ENCODE measurements at places on chromosomes 6 and 20. TPM values are rescaled to one million over a fixed set of nuclear protein-coding genes. Genes with fewer than 3 reads are reported as not detected.

ZSCAN23 gene
- 5.1 TPM for total RNA-seq

CALHM6 gene
- 0.33 TPM for total RNA-seq

RHAG gene
- total RNA-seq = not detected

SERPINB1 gene
- 19.3 TPM for total RNA-seq

EEF1A2 gene
- 1.7 TPM for total RNA-seq

SRSF12 gene
- total RNA-seq = 0.33 TPM

AIF1 gene
- not detected for total RNA-seq

PHACTR3 gene
- not detected for total RNA-seq

MEI4 gene
- total RNA-seq = not detected

RNF39 gene
- not detected for total RNA-seq

RUNX2 gene
- total RNA-seq = 2.1 TPM

LINC00237 gene
- total RNA-seq = not detected

MOG gene
- not detected for total RNA-seq

DEFB132 gene
- not detected for total RNA-seq

PTPRK gene
- total RNA-seq = 75.5 TPM

SLC26A8 gene
- total RNA-seq = not detected

SCP2D1 gene
- total RNA-seq = not detected

PI16 gene
- total RNA-seq = not detected

C6orf15 gene
- not detected for total RNA-seq

AVP gene
- total RNA-seq = not detected

ERVFRD-1 gene
- total RNA-seq = not detected

SNPH gene
- 18.5 TPM for total RNA-seq

IFT52 gene
- 38.8 TPM for total RNA-seq

NMBR gene
- total RNA-seq = under 0.01 TPM

GNMT gene
- not detected for total RNA-seq

GJA1 gene
- total RNA-seq = 209 TPM

MUC22 gene
- total RNA-seq = not detected

HDGFL1 gene
- not detected for total RNA-seq

SLC22A2 gene
- not detected for total RNA-seq

MCUR1 gene
- 7.4 TPM for total RNA-seq

KIF25 gene
- 0.26 TPM for total RNA-seq

SLC44A4 gene
- not detected for total RNA-seq

CYP39A1 gene
- 3.8 TPM for total RNA-seq

GTF2H4 gene
- 8.7 TPM for total RNA-seq

PHF1 gene
- total RNA-seq = 24.4 TPM

KIAA1586 gene
- 17.3 TPM for total RNA-seq

EHMT2 gene
- total RNA-seq = 63.7 TPM

ECT2L gene
- total RNA-seq = 0.17 TPM

STMN3 gene
- total RNA-seq = 16.4 TPM

BTN2A1 gene
- total RNA-seq = 14.9 TPM

HFE gene
- 6.4 TPM for total RNA-seq

RCAN2 gene
- 5.6 TPM for total RNA-seq

PSMB1 gene
- total RNA-seq = 227 TPM

LAMP5 gene
- total RNA-seq = 2.6 TPM

NRSN1 gene
- total RNA-seq = not detected

PRSS35 gene
- total RNA-seq = 6.8 TPM

KCNK5 gene
- under 0.01 TPM for total RNA-seq

EFCAB8 gene
- under 0.01 TPM for total RNA-seq

IPCEF1 gene
- 0.26 TPM for total RNA-seq

VWA7 gene
- total RNA-seq = under 0.01 TPM

DNAH8 gene
- under 0.01 TPM for total RNA-seq
